Psoas muscle (tissue), 8 donors: ENCODE measurements at places on chromosomes 7 and 10. TPM values are rescaled to one million over a fixed set of nuclear protein-coding genes. Genes with fewer than 3 reads are reported as not detected.

GRCh38 chr10:1044146-1044545, 4.8 kb downstream of the IDI1 start:
- DNase-seq = peak; percentile 58

DNA sequence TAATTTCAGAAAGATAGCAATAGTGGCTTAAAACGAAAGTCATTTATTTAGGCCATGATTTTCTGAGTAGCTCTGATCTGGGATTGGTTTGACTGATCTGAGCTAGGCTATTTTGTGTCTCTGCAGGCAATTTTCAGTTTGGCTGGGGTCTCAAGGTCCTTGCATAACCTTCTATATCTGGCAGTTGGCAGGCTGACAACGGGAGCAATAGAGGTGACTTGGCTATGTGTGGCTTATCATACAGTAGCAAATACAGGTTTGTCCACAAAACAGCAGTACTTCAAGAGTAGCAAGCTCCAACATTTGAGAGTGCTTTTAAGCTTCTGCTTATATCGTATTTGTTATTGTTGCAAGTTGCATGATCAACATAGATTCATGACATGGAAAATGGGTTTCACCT, 1167.3 kb upstream of the CELF2 start:
- DNase-seq = no peak

RNF133 gene
- total RNA-seq = not detected

- no peak for DNase-seq
Measured at GRCh38 chr10:113445736-113446135, 107.1 kb upstream of the HABP2 start.

DNA sequence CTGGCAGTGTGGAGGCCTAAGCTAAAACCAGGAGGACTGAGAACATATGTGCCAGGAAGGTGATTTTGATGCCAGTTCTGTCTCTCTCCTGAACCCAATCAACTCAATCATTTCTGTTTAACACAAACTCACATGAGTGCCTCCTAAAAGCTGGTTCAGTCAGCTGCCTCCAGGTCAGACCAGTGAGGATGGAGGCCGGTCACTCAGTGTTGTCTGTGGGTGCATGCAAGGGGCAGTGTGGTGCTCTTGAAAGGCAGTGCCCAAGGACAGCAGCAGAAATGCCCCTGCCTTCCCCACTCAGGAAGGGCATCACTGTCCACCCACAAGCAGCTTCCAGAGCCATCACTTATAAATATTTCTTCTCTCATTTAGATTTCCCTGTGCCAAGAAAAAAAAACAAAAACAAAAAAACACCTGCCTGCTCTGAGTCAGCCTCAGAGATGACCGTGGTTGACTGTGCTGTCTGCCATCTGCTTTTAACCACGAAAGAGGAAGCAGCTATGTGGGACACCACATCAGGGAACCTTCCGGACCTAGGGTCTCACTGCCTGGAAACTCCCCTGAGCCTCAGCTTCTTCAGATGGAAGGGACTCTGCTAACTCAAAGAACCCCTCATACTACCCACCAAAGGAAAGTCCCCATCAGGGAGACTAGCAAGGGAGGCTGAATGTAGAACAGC, 39.1 kb downstream of the VOPP1 start:
- no peak for DNase-seq

- DNase-seq = peak; percentile 52
Measured at GRCh38 chr10:22927661-22928403, at the start of gene ARMC3. Gene ARMC3, plus strand, starts transcription at chr10:22928053. Its CDS starts 3,944 bp downstream, at chr10:22931997.

DNA sequence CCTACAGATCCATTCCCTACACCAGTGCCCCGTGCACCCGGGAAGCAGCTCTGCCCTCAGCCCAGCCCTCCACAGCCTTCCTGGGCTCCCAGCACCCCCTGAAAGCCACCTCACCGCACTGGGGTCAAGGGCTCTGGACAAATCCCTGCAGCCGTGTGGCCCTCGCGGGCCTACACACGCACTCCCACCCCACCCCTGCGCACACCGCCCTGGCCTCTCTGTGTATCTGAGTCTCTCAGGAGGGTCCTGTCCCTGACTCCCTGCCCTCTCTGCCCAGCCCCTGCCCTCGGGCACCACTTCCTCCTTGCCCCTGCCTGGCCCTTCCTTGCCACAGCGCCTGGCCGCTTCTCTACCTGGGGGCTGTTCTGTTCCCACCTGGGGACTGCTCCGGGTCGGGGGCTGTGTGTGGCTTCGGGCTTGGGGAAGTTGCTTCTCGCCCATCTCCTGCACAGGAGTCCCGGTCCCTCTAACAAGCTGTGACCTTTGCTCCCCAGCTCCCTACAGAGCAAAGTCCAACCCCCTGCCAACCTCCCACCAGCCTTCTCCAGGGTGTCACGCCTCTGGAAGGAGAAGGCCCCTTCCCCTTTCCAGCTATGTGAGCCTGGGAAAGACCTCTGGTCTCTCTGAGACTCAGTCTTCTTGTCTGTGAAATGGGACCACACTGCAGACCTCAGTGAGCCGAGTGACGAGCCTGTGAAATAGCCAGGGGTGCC, 1.5 kb downstream of the TMEM184A start:
- no peak for DNase-seq

- DNase-seq = no peak
Measured at GRCh38 chr7:27097686-27098577, 2.1 kb upstream of the HOXA1 start.

GRCh38 chr7:107917763-107918651, 27.0 kb downstream of the DLD start:
- DNase-seq = no peak

DNA sequence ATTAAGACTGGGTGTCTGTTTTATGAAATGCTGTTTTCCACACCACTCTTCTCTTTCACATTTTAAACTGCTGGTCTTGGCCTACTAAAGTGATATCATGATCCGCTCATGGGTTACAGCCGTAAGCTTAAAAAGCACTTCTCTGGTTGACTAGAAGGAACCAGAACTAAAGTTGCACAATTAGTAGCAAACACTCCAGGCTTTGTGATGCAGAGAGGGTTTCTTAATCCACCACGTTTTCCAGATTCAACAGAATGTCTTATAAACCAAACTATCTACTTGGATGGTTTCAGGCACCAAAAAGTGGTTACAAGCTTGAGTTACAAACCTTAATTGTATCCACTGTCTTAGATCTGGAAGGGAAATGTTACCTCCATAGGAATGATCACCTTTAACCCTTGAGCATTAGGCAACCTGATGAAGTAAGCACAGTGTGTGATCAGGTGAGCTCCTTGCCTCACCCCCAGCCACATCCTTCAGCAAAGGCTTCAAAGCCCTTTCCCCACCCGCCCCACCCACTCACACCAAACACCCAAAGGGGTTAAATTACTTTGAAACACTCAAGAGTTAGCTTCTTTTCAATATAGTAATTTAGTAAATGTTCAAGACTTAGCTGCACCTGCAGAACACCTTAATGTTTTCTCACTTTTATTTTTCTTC, 3.5 kb downstream of the ELMO1 start:
- no peak for DNase-seq

GRCh38 chr10:86364491-86365345, 1.9 kb downstream of the GRID1 start:
- no peak for DNase-seq

DNA sequence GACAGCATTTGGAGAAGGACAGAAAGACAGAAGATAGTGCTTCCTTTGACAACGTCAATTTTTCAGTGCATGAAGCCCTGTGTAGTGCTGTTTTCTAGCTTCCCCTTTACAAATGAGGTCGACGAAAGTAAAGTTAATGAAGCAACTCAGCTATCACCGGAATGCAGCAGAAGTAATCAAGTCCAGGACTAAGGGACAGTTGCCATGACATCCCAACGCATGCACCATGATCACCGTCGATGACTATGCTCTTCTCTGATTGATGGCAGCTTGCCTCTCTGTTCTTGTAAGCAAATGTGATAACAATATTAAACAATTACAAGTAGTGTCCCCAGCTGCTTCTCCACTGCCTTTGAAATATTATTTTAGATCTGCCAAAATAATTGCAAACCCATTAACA, 205.8 kb downstream of the FRMD4A start:
- no peak for DNase-seq

- no peak for DNase-seq
Measured at GRCh38 chr7:155947051-155947450, 134.8 kb upstream of the SHH start.

- no peak for DNase-seq
Measured at GRCh38 chr10:78764436-78764835, 304.3 kb upstream of the ZMIZ1 start.

AKR1C8 gene
- total RNA-seq = not detected

PLAU gene
- 9.4 TPM for total RNA-seq

- DNase-seq = no peak
Measured at GRCh38 chr7:2494191-2495130, 18.3 kb upstream of the GRIFIN start.
